ENCODE measurements at places on chromosomes 7 and 10. TPM values are rescaled to one million over a fixed set of nuclear protein-coding genes. Genes with fewer than 3 reads are reported as not detected.

DNA sequence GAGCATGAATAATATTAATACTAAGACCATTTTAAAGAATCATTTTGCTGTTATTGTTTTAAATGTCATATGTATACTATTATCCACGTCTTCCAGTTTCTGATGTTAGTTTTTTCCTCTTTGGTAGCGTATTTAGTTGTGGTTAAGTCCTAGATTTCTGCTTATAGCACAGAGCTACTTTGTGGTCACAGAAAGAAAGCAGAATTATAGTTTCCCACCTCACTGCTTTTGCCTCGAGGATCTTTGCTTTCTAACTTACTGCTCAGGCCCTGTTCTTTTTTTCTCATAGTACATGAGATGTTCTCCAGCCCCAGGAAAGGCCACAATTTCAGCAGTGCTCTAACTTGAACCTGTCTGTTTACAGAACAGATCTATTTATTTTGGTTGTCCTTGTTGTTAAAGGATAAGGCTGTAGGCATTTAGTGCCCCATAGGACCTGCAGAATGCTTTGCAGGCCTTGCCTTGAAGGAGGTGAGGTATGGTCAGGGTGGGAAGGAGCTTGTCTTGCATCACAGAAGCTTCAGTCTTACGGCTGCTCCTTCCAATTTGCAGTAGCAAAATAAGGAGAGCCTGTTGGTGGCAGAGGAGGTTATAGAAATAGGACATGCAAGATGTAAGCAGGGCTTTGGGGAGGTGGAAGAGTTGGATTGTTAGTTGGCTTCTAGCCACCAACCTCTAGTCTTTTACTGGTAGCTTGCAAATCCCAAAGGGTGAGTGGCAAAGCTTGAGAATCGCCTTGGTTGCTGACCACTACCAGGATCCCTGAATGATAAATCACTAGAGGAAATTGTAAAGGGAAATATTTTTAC is 129.1 kb downstream of the LRRC4 start:
- peak overlapping the region; percentile 56 for H3K27ac ChIP-seq
- H3K4me3 ChIP-seq: no peak overlapping the region
- no peaks in the 10 kb centered on the region for H3K36me3 ChIP-seq
- H3K27me3 ChIP-seq: no peaks in the 10 kb centered on the region

NT5C2 gene
- 91.2 TPM for total RNA-seq

GRCh38 chr10:69453795-69454194 is 2.5 kb downstream of the TSPAN15 start:
- H3K27ac ChIP-seq: no peak overlapping the region
- H3K4me3 ChIP-seq: no peak overlapping the region
- no peaks in the 10 kb centered on the region for H3K27me3 ChIP-seq
- no peak for DNase-seq

CLEC2L gene
- total RNA-seq: not detected

CACUL1 gene
- 42.7 TPM for total RNA-seq

SLC13A1 gene
- total RNA-seq: not detected

GRCh38 chr10:121734589-121735045 is 136.4 kb upstream of the FGFR2 start:
- peak; percentile 57 for DNase-seq
- no peaks in the 10 kb centered on the region for H3K27me3 ChIP-seq
- peak overlapping the region; percentile 34 for H3K4me3 ChIP-seq
- H3K4me1 ChIP-seq: peaks cover 3% of the 10 kb centered on the region
- H3K36me3 ChIP-seq: no peaks in the 10 kb centered on the region

AASS gene
- 11.3 TPM for total RNA-seq

THNSL1 gene
- total RNA-seq: 6.3 TPM

GRCh38 chr7:132993377-132994013 is 88.4 kb downstream of the CHCHD3 start:
- no peak overlapping the region for H3K4me3 ChIP-seq
- 0 out of 2 replicates have a peak, but pooled peaks cover 4% of the 10 kb centered on the region for H3K4me1 ChIP-seq
- H3K27me3 ChIP-seq: no peaks in the 10 kb centered on the region
- H3K27ac ChIP-seq: no peak overlapping the region
- no peaks in the 10 kb centered on the region for H3K36me3 ChIP-seq

GRCh38 chr10:6461961-6462360 is 118.1 kb downstream of the PRKCQ start:
- no peak overlapping the region for H3K4me3 ChIP-seq
- DNase-seq: no peak
- H3K4me1 ChIP-seq: no peaks in the 10 kb centered on the region
- H3K36me3 ChIP-seq: no peaks in the 10 kb centered on the region
- H3K27ac ChIP-seq: no peak overlapping the region

- H3K27me3 ChIP-seq: no peaks in the 10 kb centered on the region
- H3K4me3 ChIP-seq: no peak overlapping the region
- H3K36me3 ChIP-seq: no peaks in the 10 kb centered on the region
- no peak for DNase-seq
Observed at GRCh38 chr10:129513312-129513711, 46.3 kb downstream of the MGMT start.

- no peak overlapping the region for H3K4me3 ChIP-seq
- no peak for DNase-seq
- no peak overlapping the region for H3K27ac ChIP-seq
- H3K36me3 ChIP-seq: no peaks in the 10 kb centered on the region
- H3K4me1 ChIP-seq: no peaks in the 10 kb centered on the region
Observed at GRCh38 chr7:132536654-132537395, 39.4 kb downstream of the PLXNA4 start.

FGFBP3 gene
- 3.3 TPM for total RNA-seq

GRCh38 chr10:55820071-55820470 is 541.0 kb downstream of the ZWINT start:
- no peak for DNase-seq
- no peak overlapping the region for H3K27ac ChIP-seq
- H3K27me3 ChIP-seq: no peaks in the 10 kb centered on the region
- H3K4me1 ChIP-seq: no peaks in the 10 kb centered on the region

DNA sequence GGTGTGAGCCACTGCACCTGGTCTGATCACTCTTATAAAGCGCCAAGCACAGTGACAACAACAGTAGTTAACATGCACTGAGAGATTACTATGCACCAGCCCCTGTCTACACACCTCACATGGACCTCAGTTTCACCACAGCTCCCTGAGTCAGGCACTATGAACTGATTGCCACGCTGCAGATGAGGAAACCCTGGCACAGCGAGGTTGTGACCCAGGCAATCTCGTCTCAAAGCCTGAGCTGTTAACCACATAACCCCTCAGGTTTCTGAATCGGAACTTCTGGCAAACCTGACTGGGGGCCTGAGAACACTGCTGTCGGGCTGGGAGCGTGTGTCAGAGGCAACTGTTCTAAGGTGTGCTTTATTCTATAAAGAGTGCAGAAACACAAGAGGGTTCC is 150.8 kb downstream of the RNF216 start:
- no peak overlapping the region for H3K4me3 ChIP-seq
- peak overlapping the region; percentile 25 for H3K27ac ChIP-seq
- H3K4me1 ChIP-seq: peaks cover 7% of the 10 kb centered on the region
- no peak for DNase-seq

DNA sequence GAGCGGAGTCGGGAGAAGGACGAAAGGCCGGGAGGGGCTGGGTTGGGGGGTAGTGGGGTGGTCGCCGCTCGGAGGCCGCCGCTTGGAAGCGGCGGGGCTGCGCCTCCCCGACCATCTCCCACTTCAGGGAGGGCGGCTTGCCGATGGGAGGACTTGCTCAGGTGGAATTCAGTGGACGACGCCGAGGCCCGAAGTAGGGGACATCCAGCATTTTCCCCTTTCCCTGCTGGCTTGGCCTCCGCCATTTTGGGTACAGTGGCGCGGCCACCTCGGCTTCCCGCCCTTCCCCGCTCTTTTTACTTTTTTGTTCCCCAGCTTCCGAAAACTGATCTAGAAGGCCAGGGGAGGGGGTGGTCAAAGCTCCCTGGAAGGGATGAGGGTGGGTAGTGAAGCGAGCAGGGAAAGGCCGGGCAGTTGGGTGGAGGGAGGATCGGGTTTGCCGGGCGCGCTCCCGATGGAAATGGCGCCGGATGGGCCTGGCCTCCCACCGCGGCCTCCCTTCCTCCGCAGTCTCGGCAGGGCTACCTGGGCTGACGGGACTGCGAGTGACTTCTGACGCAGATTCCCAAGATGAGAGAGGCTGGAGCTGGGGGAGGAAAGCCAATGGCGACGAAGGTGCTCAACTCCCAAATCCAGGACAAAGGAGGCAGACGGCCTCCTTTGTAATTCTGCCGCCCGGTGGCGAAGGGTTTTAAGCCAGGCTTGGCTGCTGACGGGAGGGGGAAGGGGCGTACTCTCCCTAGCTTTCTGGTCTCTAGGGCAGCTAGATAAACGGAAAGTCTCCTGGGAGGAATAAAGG is at the start of gene PBLD:
Gene PBLD (minus strand): TSS at position 670 of the 799 bp plus-strand sequence. CDS start 26,084 bp downstream, outside the sequence.
- H3K36me3 ChIP-seq: no peaks in the 10 kb centered on the region
- H3K4me1 ChIP-seq: peaks cover 25% of the 10 kb centered on the region
- H3K4me3 ChIP-seq: peak within 1 kb of the TSS; percentile 68
- DNase-seq: peak; percentile 93
- peak within 1 kb of the TSS; percentile 100 for H3K27ac ChIP-seq

DNA sequence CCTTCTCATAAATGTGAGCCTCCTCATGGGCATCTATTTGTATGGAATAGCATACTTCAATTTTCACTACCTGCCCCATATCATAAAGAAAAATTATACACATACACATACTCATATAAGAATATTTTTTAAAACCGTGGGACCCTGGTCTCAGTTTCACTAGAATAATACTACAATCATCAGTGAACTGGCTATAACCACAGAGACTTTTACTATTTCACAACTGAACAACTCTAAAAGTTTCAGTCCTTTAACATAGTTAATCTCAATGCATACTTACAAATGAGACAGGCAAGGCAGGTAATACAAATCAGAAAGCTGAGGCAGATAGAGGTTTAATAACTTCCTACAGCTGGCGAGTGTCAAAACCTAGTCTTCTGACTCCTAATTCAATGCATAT is 83.1 kb downstream of the LRRN3 start:
- DNase-seq: no peak
- no peaks in the 10 kb centered on the region for H3K27me3 ChIP-seq
- no peak overlapping the region for H3K27ac ChIP-seq
- no peaks in the 10 kb centered on the region for H3K36me3 ChIP-seq
- H3K4me3 ChIP-seq: no peak overlapping the region

DNA sequence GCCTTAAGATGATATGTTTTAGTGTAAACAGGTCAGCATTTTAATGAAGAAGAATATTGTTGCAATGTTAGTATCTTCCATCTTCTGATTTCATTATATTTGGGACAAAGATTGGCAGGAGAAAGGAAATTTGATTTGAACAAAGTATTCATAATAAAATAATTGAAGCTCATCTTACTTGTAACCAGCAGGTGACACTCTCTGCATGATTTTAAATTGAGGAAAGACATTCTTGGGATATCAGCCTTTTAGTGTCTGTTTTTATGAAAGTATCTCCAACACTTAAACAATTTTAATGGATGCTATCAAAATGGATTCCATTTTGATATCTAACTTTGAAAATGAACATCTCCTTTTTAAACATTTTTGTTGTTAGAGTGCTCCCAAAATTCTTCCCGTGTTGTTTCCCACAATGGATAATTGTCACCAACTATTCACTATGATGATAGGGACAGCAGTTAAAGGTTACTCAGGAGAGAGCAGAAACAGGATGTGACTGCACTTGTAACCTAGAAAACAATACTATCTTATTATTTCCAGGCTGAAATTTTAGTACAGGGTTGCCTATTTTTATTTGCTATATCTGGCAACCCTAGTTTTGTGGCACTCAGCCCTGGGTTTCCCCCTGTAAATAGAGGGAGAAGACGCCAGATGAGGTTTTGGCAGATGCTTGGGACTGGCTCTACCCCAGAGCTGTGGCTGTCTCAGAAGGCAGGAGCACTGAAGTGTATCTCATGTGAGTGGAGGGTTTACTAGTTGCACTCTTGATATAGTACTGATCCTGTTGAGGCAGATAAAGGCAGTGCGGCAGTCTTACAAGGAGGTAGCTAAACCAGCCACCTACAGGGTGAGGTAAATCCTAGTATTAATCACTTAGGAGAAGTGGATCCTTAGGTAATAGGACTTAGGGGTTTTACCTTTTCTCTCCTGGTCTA is 31.0 kb upstream of the ABCB4 start:
- no peaks in the 10 kb centered on the region for H3K27me3 ChIP-seq
- no peak overlapping the region for H3K4me3 ChIP-seq
- no peaks in the 10 kb centered on the region for H3K4me1 ChIP-seq
- no peaks in the 10 kb centered on the region for H3K36me3 ChIP-seq
- no peak overlapping the region for H3K27ac ChIP-seq
- DNase-seq: no peak

DNA sequence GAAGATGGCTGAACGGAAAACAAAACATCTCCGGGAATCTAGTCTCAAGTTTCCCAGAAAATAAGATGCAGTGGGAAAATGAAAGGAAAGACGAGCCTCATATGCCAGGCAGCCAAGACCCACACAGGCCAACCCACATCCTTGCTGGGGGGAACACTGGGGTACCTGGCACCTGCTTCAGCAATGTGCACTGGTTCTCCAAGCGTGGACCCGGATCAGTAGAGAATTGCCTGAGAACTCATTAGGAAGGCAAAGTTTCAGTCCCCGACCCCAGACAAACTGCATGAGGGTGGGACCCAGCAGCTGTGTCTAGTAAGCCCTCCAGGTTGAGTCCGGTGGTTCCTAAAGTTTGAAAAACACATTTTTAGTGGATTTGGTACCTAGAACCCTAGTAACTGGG is 18.4 kb downstream of the FAM53B start:
- H3K4me3 ChIP-seq: no peak overlapping the region
- no peak overlapping the region for H3K27ac ChIP-seq
- H3K27me3 ChIP-seq: no peaks in the 10 kb centered on the region

GRCh38 chr10:125147971-125148439 is 12.4 kb downstream of the CTBP2 start:
- no peak overlapping the region for H3K4me3 ChIP-seq
- H3K4me1 ChIP-seq: peaks cover 9% of the 10 kb centered on the region
- H3K27me3 ChIP-seq: no peaks in the 10 kb centered on the region
- peak overlapping the region; percentile 36 for H3K27ac ChIP-seq
- no peak for DNase-seq

GLI3 gene
- 1.1 TPM for total RNA-seq

TMEM270 gene
- total RNA-seq: not detected

GRCh38 chr10:48523212-48523819 is 81.6 kb downstream of the ARHGAP22 start:
- H3K4me1 ChIP-seq: peaks cover 8% of the 10 kb centered on the region
- H3K36me3 ChIP-seq: no peaks in the 10 kb centered on the region
- H3K27ac ChIP-seq: no peak overlapping the region
- DNase-seq: peak; percentile 68

DNA sequence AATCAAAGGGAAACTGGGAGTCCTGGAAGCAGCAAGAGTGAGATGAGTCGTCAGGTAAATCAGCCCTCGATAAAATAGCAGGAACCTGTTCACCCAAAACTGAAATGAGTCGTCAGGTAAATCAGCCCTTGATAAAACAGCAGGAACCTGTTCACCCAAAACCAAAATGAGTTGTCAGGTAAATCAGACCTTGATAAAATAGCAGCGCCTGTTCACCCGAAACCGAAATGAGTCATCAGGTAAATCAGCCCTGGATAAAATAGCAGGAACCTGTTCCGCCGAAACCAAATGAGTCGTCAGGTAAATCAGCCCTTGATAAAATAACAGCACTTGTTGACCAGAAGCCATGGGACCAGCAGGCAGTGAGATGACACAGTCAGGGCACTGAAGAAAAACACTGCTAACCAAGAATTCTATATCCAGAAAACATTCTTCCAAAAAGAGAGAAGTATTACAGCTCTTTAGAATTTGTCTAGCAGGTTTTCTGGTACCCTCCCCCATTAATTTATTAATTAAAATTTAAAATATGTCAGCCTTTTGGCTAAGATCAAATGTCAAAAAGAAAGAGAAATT is 3.4 kb upstream of the CYP2E1 start:
- no peaks in the 10 kb centered on the region for H3K36me3 ChIP-seq
- no peak for DNase-seq
